ENCODE measurements at places on chromosomes 4 and X.

DNA sequence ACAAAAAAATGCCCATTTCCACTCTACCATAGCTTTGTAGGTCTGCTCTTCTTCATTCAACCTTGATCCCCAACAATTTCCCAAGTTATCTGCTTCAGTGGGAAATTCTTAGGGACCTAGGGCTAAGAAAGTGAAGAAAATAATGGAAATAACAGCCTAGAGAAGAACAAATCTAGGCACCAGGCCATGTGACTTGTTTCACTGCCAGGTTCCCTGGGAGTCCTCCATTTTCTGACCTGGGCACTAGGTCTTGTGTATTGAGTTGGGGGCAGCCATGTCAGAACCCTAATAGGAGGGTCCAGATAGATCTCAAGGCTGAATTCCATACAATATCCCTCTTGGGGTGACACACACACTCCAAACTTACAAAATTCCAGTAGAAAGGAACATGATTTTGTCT lies 194.6 kb upstream of the STK26 start:
- no peak for DNase-seq

GRCh38 chr4:74230902-74231499 lies 73.1 kb downstream of the MTHFD2L start:
- no peak for DNase-seq

DNA sequence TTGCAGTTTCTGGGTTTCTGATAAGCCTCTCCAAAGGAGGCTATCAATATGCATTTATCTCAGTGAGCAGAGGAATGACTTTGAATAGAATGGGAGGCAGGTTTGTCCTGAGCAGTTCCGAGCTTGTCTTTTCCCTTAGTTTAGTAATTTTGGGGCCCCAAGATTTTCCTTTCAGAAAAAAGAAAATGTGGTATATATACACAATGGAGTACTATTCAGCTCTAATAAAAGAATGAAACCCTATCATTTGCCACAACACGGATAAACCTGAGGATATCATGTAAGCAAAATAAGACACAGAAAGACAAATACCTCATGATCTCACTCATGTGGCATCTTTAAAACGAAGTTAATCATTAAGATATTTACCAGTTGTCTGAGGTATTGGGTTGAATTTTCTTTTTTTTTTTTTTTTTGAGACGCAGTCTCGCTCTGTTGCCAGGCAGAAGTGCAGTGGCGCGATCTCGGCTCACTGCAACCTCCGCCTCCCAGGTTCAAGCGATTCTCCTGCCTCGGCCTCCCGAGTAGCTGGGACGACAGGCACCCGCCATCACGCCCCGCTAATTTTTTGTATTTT lies 540 bp downstream of the ZNF721 start:
- DNase-seq: no peak

GRCh38 chr4:112093636-112094202 lies 51.5 kb upstream of the FAM241A start:
- DNase-seq: no peak

DNA sequence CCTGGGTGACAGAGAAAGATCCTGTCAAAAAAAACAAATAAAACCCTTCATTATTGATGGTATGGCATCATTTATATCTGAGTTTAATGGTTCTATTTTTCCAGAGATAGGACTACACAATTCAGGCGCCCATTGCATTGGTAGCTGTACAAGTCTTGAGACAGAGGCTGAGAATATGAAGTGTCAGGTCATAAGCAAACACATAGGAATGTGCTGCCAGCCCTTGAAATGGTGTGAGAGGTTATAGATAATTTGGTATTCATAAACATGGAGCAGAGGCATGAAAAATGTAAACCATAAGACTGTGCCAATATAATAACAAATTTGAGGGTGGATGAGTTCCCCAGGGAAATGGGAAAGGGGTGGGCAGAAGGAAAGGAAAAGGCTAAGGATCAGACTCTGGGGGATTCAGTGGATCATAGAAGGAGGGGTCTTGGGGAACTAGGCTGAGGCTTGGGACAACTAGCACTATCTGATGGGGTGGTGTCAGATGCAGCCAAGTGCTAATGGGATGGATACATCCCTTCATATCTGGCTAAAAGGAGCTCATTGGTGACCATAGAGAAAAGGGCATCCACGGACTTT lies 50.8 kb downstream of the MAOA start:
- no peak for DNase-seq
